IMR-90 (cell line): ENCODE measurements at places on chromosomes 7 and 10.

- DNase-seq: peak; percentile 47
These were observed 162.5 kb downstream of the GPR37 start for GRCh38 chr7:124603066-124603465.

DNA sequence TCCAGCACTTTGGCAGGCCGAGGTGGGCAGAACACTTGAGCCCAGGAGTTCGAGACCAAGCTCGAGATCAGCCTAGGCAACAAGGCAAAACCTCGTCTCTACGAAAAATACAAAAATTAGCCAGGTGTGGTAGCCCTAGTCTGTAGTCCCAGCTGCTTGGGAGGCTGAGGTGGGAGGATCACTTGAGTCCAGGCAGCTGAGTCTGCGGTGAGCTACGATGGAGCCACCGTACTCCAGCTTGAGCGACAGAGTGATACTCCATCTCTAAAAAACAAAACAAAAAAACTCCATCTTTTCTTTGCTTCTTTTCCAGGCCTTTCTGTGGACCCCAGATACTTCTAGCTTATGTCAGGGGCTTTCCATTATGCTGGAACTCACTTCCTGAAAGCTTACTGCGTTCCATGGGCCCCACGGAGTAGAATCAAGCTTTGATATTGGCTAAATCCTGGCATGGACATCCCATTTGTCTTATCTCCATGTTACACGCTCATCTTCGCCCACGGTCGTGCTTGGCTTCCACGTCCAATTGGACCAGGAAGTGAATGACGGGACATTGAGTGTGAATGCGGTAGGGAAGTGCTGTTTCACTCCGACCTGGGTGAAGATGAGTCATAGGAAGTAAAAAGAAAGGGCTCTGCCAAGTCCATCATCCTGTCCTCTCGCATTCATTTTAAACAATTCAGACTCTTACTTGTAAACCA is 45.7 kb downstream of the FAM171A1 start:
- peak; percentile 85 for DNase-seq

- DNase-seq: no peak
These were observed 6.3 kb downstream of the LIPF start for GRCh38 chr10:88670497-88670896.

- DNase-seq: peak; percentile 70
These were observed 1078.4 kb downstream of the KCNMA1 start for GRCh38 chr10:76558996-76559891.

DNA sequence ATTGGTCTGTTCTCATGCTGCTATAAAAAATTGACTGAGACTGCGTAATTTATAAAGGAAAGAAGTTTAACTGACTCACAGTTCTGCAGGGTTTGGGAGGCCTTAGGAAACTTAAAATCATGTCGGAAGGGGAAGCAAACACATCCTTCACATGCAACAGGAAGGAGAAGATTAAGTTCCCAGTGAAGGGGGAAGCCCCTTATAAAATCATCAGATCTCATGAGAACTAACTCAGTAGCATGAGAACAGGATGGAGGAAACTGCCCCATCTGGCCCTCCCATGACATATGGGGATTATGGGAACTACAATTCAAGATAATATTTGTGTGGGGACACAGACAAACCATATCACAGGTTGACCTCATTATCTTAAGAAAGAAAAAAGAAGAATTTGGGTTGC is 134.5 kb downstream of the PPP1R3A start:
- no peak for DNase-seq

DNA sequence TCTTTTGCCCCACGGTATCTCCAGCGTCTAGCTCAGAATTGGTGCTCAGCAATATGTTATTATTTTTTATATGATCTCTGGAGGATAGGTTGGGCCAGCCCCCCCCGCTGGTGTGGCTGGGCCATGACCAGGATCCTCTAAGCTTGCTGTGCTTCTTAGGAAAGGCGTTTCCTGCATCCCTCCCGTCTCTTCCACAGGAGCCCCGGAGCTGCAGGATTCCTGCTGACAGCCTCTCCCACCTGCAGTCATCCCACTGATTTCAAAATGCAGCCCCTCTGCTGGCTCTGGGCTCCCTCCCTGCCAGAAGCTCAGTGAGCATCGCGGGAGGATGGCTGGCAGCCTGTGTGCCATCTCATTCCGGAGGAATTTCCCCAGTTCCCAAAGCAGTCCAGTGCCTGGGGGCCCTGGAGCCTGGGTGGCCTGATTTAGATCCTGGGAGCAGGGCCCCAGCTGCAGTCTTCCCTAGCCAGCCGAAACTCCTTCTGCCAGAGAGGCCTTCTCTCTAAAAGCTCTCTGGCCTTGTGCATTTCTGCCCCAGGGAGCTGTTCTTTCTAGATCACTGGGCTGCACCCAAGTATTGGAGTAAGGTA is 21.8 kb upstream of the GOLGA7B start:
- no peak for DNase-seq

DNA sequence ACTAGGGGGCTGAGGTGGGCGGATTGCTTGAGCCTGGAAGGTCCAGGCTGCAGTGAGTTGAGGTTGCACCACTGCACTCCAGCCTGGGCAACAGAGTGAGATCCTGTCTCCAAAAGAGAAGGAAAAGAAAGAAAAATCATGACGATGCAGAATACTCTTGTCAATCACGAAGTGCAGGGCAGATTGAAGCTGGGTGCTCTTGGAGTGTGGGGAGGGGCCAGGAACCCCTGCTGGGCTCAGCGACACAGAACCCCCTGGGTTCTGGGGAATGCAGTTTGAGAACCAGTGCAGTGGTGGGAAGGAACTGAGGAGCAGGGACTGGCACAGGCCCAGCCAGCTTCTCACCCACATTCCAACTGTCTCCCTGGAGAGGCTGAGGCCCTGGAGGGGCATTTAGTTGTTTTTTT is 10.8 kb upstream of the INTS1 start:
- no peak for DNase-seq
